Muscle of leg (tissue), 16 donors: ENCODE measurements at places on chromosomes 2 and 18. TPM values are rescaled to one million over a fixed set of nuclear protein-coding genes. Genes with fewer than 3 reads are reported as not detected.

AMER3 gene
- total RNA-seq, result 0.09 TPM

ALPI gene
- total RNA-seq, result not detected

MAP2 gene
- 5.7 TPM for total RNA-seq

MAP4K4 gene
- total RNA-seq, result 62.3 TPM

GCG gene
- total RNA-seq, result 16.6 TPM

SULT1C4 gene
- 13.3 TPM for total RNA-seq

IL1F10 gene
- total RNA-seq, result not detected

KYNU gene
- 0.84 TPM for total RNA-seq

MYO3B gene
- total RNA-seq, result 0.27 TPM

BZW1 gene
- total RNA-seq, result 139 TPM
